ENCODE measurements at places on chromosomes 6 and 20.

GRCh38 chr6:38476141-38476540 is 163.6 kb downstream of the BTBD9 start:
- no peak for DNase-seq

DNA sequence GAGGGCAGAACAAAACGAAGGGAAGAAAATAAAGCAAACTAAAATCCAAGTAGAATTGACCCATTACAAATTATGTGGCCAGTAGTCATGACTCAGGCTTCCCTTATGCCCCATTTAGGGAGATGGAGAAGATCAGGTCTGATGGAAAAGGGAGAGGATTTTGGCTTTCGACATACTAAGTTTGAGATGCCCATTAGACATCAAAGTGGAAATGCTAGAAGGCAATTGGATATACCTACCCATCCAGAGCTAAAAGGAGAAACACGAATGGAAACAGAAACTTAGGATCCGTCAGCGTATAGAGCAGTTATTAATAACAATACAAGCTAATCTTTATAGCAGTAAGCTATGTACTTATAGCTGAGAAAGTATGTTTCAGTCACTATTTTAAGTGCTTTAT is 4.8 kb downstream of the TRPC4AP start:
- DNase-seq: no peak

GRCh38 chr6:65052626-65053025 is 654.4 kb downstream of the EYS start:
- DNase-seq: no peak

GRCh38 chr20:45456632-45457031 is 12.9 kb upstream of the WFDC2 start:
- DNase-seq: no peak

DNA sequence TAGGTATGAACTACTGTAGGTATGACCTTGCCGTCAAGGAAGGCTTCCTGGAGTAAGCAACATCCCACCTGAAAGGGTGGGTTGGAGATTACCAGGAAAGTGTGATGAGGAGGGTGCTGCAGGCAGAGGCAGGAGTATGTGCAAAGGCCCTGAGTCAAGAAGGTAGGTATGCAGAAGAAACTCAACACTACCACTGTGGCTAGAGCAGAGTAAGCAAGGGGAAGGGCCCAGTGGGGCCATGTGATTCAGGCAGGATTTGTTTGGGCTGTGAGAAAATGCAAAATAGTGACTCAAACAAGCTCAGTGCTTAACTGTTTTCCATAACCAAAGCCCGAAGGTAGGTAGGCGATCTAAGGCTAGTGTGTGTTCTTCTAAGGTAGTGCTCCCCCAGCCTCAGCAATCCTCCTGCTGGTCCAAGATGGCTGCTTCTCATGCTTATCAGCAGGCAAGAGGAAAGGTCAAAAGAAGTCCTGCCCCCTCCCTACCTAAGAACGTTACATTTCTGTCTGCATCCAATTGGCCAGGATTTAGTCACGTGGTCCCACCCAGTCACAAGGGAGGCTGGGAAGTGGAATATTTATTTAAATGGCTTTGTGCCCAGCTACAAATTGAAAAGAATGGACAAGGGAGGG is 36.2 kb upstream of the HMGA1 start:
- DNase-seq: no peak

GRCh38 chr6:10968776-10969175 is 75.3 kb downstream of the ELOVL2 start:
- no peak for DNase-seq

- no peak for DNase-seq
Measured at GRCh38 chr6:168826078-168826390, 385.1 kb downstream of the SMOC2 start.

DNA sequence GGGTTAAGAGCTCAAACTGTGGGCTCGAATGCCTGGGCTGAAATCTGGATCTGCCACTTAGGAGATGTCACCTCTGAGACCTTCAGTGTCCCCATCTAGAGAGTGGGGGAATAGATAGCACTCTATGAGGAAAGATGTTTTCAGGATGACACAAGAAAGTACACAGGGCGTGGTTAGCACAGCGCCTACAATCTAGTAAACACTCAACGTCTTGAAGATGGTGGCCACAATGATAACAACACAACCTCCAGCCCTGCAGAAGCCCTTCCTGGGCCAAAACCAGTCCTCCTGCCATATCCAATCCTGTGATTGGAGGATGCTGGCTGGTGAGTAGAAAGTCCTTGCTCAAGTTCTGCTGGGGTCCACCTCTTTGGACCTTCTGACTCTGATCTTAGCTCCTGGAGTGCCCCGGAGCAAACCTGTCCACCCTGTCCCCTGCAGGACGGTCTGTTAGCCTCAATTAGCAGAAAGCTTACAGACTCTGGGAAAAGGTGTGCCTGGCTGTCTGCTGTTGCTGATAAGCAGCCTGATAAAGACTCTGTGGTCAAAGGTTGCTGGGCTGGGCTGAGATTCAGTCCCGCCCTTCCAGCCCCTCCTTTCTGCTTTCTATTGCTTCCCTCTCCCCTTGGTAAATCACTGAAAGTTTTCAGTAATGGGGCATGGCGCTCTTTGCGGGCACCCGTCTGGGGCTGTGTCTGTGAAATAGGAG is 8.2 kb downstream of the EDN3 start:
- no peak for DNase-seq

- no peak for DNase-seq
Measured at GRCh38 chr6:142857796-142858555, 87.0 kb downstream of the HIVEP2 start.

DNA sequence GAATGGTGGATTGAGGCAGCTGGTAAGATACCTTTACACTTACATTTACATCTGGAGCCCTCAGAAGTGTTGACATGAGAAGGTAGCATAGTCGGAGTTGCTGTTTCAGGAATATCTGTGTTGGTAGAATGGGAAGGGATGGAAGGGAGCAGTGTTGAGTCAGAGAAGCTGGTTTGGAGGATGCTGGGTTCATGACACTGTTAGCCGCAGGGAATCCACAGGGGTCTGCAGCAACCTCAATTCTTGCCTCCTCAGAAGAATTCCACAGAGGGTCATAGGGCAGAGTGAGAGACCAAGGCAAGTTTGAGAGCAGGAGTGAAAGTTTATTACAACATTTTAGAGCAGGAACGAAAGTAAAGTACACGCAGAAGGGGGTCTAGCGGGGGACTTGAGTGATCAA is 536.8 kb downstream of the QKI start:
- no peak for DNase-seq

- DNase-seq: no peak
Measured at GRCh38 chr6:81725127-81725526, 27.4 kb downstream of the TENT5A start.

All from activated CD8-positive, alpha-beta memory T cell treated with anti-CD3 and anti-CD28 coated beads for 24 hours (primary cell).